Fibroblast of skin of right quadriceps (primary cell): ENCODE measurements at places on chromosomes 3 and 15.

- peak; percentile 73 for DNase-seq
Measured at GRCh38 chr3:197541756-197542539, 13.8 kb downstream of the BDH1 start.

DNA sequence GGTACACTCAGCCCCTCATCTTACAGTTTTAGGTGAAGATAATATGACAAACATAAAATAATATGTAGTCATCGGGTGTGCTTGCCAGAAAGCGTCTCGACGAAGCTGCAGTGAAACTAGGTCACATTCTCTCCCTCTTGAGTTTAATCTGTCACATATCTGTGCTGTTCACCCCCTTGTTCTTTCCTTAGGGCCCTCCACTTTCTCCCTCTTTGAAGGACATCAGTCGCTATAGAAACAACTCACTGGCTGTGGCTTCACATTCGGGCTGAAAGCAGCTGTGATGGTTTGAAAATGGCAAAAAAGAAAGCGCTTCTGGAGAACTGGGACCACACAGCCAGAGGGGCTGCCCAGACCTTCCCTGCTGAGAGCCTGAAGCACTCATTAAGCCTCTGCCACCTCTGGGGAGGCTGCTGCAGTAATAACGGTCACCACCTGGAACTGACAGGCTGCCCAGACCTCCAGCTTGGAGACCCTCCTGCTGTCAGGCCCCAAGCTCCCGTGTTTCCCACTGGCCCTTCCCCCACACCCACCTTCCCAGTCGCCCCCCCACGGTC lies 50.3 kb downstream of the ABTB1 start:
- DNase-seq = peak; percentile 28

DNA sequence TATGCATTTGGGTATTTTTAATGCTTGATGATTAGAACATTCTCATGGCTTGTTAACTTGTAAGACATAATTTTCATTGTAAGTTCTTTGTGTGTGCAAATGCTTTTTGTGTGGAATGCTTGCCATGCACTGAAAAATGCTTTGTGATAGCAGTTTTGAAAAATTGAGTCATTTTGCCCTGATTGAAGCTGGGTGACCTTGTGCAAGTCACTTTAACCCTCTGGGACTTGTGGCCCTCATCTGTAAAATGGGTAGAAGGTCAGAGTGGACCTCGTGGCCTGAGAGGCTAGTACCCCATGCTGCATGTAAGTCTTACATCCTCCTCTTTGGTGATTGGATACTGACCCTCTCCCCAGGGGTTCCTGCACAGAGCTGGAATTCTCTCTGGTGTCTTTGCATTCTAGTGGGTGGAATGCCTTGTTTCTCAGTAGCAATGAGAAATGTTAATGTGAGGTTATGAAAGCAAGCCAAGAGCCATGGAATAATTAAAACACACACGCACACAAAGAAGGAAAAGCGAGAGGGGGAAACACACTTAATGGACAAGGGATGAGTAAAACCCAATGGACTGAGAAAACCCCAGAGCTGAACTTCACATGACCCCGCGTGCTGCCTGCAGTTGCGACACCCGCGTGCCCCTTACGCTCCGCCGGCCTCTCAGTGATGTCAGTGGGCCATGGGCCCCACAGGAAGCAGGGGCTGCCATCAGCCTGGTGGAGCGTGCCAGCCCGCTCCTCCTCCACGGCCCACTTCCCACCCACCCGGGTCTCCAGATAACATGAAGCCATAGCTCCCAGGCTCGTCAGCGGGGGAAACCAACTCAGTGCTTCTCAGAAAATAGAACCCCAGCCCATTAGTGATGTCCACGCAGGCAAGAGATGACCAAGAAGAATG lies 44.0 kb downstream of the SMAD3 start:
- DNase-seq = peak; percentile 99

DNA sequence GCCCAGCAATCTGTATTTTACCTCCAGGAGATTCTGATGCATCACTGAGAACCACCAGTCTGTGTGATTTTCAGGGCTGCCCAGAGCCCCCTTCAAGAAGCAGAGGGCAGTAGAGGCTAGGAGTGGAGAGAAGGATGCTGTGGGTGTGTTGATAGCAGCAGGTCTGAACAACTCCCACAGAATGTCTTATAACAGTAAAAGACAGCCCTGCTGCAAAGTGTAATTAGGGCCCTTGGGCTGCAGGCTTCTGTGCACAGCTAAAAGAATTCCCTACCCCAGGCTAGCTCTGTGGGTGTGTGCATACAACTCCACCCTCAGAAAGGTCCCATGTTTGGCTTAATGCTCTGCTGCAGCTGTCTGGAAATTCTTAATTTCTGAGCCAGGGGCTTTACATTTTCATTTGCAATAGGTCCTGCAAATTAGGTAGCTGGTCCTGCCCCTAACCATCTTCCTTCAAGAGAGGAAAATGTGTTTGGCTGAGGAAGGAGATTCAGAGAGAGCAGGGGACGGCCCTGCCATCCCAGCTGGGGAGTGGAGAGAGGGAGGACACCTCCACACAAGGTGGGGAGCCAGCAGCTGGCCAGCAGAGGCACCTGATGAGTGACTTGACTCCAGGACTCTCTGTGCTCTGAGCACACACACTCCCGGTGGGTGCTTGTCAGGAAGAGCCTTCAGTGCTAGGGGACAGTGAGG lies 43.2 kb upstream of the RAB6B start:
- peak; percentile 21 for DNase-seq

GRCh38 chr3:179700716-179701115 lies 47.9 kb downstream of the USP13 start:
- DNase-seq = no peak

DNA sequence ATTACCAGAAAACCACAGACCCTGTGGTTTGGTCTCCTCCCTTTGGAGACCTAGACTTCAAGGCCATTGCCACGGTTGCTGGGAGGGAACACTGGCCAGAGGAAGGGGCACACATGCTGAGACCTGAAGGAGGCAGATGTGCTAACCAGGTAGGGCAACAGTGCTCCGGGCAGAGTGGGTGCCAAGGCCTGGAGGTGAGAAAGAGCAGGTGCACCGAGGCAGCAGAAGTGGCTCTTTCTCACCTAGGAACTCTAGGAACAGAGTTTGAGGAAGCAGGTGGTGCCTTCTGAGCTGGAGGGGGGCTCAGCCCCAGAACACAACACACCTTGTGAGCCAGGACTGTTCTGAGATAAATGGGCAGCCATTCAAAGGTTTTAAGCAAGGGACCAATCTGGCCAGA lies 106.1 kb downstream of the MEGF11 start:
- DNase-seq = no peak

DNA sequence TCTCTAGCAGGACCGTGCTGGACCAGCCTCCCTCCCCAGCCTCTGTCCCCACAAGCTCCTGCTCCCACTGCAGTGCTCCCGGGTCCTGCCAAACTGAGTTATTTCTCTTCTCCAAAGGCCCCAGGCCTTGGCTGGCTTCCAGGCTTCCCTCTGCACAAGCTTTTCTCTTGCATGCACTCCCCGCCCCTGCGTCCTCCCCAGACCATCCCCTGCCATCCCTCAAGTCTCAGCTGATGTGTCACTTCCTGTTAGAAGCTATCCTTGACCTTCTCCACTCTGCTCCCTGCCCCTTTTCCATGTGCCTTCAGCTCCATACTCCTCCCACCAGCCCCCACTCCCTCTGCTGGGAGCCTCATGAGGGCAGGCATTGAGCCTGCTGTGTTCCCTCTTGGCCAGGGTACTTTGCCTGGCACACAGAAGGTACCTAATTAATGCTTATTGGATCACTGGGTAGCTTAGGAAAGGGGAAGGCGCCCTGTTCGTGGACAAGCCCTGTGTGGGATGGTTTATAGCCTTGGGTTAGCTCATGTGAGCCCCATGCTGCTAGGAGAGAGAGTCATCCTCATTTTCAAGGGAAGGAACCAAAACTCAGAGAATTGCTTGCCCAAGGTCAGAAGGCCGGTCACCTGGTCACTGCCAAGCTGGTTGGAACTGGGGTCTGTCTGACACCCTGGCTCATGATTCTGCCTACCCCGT lies 56.4 kb downstream of the FEM1B start:
- DNase-seq = peak; percentile 71

GRCh38 chr15:78811124-78811824 lies at the start of gene ADAMTS7:
TSS of gene ADAMTS7 (minus strand) at chr15:78811464. CDS start at chr15:78811220, 244 bp downstream.
- DNase-seq = peak; percentile 81

- DNase-seq = no peak
Measured at GRCh38 chr3:115162759-115163158, 15.7 kb upstream of the ZBTB20 start.

DNA sequence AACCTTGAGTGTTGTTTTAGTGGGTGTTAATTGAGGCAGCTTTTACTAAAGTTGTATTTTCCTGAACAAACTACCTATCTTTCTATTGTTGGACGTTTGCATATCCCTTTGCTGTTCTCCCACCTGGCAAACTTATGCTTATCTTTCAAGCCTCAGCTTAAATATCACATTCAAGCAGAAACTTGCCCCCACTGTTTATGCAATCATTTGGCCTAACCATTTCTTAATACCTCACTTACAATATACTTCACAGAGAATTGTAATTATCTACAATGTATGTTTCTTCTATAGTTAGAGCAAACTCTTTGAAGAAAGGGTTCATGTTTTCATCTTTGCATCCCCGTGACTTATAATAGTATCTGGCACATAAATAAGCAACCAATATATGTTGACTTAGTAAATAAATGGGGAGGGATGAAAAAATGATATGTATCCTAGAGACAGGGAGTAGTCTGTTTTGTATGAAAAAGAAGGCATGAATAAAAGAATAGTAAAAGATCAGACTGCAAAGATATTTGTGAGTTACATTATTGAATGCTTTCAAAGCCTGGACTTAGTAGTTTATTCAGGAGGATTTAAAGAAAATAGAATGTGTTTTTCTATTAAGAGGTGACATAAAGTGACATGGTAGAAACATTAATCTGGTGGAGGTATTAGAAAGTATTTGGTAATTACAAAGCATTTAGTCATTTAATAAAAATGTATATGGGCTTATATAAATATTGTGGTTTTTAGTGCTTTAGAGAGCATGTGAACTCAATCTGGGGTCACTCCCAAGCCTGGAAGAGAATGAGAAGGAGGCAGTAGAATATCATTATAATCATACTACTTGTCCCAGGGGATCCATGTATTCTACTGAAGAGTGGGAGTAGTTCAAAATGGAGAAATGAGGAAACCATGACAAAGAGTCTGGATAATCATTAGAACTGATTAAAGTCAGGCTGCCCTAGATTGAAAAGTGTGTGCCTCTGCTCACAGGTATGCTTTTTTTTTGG lies 60.0 kb upstream of the DCBLD2 start:
- peak; percentile 97 for DNase-seq

DNA sequence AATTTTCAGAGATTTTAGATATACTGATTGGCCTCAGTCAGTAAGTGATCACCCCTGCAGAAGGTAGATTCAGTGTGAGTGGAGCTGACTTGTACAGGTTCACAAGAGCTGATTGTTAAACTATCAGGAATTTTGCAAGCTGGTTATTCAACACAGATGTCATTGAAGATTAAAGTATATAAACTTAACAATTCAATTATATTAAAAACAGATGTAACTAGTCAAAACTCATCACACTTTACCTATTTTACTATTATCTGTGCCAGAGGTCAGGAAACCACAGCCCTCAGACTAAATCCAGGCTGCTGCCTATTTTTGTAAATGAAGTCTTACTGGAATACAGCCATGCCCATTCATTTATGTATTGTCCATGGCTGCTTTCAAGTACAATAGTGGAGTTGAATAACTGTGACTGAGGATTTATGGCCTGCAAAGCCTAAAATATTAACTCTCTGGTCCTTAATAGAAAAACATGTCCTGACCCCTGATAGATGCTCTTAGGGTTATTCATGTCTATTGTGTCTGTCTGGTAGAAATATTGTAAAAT lies 429.3 kb upstream of the PDZRN3 start:
- no peak for DNase-seq

DNA sequence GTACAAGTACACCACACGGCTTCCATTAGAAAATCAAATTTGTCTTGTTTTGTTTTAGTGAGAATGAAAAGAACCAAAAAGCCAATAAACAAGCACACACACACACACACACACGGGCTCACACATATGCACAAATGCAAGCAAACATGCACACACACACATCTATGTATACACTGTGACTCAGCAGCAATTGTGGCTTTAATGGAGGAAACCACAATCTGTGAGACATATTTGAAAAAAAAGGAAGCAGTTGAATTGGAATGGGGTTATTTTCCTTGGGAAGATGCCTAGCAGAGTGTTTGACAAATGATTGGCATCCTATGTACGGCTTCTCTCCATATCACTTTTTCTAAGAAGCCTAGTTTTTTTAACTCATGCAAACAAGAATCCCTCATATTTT lies 201.1 kb upstream of the ARRDC4 start:
- DNase-seq = peak; percentile 47

DNA sequence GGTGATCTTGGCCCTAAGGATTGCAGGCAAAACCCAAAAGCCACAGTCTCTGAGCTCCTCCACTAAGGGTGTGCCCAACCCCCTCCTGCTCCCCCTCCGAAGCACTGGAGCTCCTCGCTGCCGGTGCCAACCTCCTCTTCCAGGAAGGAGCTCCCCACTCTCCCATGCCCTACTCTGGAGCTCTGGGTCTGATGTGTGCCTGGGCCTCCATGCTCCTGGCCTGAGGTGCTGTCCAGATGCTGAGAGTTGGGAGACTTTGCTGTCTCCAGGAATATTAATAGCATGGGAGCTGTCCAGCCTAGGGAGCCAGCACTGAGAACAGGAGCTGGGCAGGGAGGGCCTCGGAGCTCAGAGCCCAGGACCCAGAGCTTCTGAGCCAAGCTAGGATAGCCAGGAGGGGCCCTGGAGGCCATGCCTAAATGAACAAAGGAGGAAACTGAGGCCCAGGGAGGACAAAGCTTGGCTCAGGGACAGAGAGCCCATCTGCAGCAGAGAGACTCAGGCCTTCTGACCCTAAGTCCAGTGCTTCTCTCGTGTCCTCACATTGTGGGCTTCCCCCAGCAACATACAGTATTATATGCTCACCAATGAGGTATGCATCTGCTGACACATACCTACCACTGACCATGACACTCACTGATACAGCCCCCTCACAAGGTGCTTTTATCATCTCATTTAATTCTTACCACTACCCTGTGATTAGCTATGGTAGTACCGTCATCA lies 36.9 kb upstream of the HERC1 start:
- DNase-seq = peak; percentile 83

GRCh38 chr15:75545064-75545463 lies 34.1 kb downstream of the PTPN9 start:
- no peak for DNase-seq

- peak; percentile 90 for DNase-seq
Measured at GRCh38 chr3:105647047-105647446, 221.8 kb downstream of the CBLB start.
